ENCODE measurements at places on chromosomes 2 and 18.

GRCh38 chr2:218005486-218005885 is 2.7 kb upstream of the TNS1 start:
- DNase-seq, result no peak

DNA sequence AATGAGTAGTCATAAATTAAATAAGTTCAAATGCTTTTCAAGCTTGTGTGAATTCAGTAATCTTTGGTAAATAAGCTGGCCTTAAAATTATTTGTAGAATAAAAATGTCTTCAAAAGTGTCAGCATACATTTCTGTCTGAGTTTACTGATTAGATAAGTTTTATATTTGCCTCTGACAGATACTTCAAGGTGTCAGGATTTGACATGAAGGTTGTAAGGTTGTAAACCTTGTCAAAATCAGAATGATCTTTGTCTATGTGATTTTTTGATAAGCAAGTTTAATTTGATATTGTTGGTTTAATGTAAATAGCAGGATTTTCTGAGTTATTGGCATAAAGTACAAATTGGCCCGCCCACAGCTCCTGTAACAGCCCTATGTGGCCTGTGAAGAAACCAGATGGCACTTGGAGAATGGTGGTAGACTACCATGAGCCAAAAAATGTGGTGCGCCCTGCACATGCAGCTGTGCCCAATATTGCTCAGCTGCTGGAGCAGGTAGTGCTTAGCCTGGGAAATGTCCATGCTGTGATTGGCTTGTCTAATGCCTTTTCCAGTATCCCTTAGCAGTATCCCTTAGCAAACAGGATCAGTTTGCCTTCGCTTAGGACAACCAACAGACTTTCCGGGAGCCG is 188.0 kb upstream of the SPHKAP start:
- no peak for DNase-seq

GRCh38 chr2:86695053-86695691 is 24.9 kb upstream of the RMND5A start:
- DNase-seq, result no peak

- DNase-seq, result no peak
Measured at GRCh38 chr2:5070257-5070656, 621.9 kb upstream of the SOX11 start.

DNA sequence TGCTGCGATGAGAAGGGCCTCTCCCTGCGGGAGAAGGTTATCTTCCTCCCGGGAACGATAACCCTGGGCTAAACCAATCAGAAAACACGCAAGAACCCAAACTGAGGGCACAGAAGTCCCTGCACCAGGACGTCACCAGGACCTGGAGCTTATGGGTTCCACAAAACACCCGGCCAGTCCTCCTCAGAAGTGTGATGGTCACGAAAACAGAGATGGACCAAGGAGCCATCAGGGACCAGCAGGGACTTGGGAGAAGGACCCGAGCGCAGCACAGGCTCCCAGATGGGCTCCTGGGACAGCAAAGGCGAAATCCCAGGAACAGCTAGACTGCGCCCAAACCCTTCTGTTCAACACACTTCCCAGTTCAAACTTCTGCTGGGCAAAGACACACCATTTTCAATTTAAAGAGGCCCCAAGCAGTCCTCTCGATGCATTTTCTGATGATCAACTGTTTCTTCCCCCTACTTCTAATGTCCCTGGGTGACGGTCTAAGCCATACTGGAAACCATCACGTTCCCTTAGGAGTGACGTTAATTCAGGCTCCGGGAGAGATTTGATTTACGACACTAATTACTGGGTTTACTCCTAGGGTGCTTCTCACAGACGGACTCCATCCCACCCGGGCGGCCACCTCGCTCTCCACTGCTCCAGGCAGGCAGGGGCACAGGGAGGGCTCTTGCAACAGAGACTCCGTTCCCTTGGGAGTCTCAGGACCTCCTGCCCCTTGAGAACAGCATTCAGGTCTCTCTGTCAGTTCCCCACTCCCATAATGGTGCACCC is 29.2 kb downstream of the ZNF516 start:
- peak; percentile 12 for DNase-seq

DNA sequence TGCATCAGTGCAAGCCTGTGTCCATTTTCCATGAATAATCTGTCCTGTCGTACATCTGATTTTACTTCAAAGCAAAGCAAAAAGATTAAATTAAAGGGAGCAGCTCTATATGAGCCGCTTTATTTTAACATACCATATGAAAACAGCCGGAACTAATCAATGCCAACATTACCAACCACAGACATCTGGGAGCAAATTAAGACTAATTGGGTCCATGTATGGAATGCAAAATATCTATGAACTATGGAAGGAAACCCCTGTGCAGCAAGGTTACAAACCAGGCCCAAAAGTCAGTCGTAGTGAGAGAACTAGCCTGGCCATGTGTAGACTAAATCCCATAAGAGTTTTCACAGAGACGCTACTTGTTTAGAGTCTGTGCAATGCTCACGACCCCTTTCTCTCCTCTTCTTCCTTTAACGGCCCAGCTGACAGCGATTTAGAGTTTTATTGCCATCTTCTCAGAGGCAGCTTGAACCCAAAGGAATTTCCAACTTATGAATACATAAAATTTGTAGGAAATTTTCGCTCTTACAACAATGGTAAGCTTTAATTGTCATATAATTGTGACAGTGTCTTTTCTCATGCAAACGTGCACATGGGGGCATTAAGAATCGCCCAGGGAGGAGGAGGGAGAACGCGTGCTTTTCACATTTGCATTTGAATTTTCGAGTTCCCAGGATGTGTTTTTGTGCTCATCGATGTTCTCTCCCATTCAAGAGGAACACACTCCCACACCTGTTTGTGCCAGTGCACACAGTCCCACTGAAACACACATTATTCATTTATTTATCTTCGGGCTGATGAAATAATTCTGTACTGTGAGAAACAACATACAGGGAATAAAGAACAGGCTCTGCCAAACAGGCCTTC is 52.9 kb upstream of the RPL31 start:
- DNase-seq, result no peak

- peak; percentile 42 for DNase-seq
Measured at GRCh38 chr2:190318931-190319554, 583 bp downstream of the HIBCH start.
